ENCODE measurements at places on chromosomes 6 and 20.
A peak's percentile ranks its signal among the peaks of the same experiment; 100 is the strongest.

GRCh38 chr6:75128878-75129570 lies 76.8 kb downstream of the COL12A1 start:
- DNase-seq, result no peak

- DNase-seq, result no peak
Measured at GRCh38 chr6:20644667-20645370, 110.6 kb downstream of the CDKAL1 start.

- no peak for DNase-seq
Measured at GRCh38 chr6:170344631-170345576, 38.3 kb downstream of the FAM120B start.

- DNase-seq, result peak; percentile 12
Measured at GRCh38 chr6:72182337-72183246, 296.2 kb downstream of the RIMS1 start.

GRCh38 chr6:2990932-2991506 lies 8.7 kb upstream of the NQO2 start:
- no peak for DNase-seq

DNA sequence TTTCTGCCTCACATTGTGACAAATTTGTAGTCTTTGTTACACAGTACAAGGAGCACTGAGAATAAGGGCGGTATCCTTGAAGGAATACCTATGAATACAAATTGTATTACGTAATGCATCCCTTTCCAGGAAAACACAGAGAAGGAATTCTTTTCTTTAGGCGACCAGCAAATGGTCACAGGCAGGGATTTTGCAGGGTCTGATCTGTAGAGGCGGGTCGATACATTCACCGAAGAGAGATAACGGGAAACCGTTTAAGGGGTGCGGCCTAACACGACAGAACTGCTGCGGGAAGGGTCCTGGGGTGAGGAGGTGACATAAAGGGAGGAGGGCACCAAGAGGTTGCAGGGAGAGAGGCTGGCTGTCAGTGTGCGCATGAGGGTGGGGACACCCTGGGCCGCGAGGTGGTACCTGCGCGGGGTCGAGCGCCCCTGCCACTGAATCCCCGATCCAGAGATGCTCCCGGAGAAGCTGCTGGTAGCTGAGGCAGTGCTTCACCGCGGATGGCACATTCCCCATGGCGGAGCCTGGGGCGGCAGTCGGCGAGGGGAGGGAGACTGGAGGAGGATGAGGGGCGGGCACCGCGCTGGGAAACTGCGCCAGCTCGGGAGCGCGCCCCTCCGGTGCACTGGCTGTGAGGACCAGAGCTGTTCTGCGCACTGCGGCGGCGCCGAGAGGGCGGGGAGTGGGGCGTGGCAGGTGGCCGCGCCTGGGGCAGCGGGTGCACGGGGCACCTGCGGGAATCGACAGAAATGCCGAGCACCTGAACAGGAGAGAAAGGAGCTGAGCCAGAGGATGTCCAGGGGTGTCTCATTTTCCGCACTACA lies at the start of gene HMGCLL1:
Gene HMGCLL1 (minus strand): TSS at position 656 of the 827 bp plus-strand sequence. CDS start 137 bp downstream, at position 519.
- DNase-seq, result no peak

GRCh38 chr6:35288834-35289233 lies 8.8 kb upstream of the DEF6 start:
- no peak for DNase-seq

GRCh38 chr6:148747471-148748165 lies 788 bp downstream of the UST start:
- DNase-seq, result peak; percentile 53

- DNase-seq, result no peak
Measured at GRCh38 chr6:5172041-5172653, 87.0 kb downstream of the PPP1R3G start.

GRCh38 chr6:150697515-150697914 lies 97.8 kb downstream of the PLEKHG1 start:
- no peak for DNase-seq

- no peak for DNase-seq
Measured at GRCh38 chr6:13406781-13407180, 78.4 kb upstream of the TBC1D7 start.

GRCh38 chr20:14142964-14143627 lies 147.8 kb downstream of the MACROD2 start:
- DNase-seq, result no peak

- no peak for DNase-seq
Measured at GRCh38 chr20:58892932-58893224, 40.4 kb downstream of the GNAS start.

GRCh38 chr6:141229296-141229695 lies 903.4 kb upstream of the GJE1 start:
- no peak for DNase-seq

GRCh38 chr6:56386717-56387116 lies 139.3 kb upstream of the COL21A1 start:
- DNase-seq, result no peak

- no peak for DNase-seq
Measured at GRCh38 chr6:34909320-34909883, 20.3 kb downstream of the ANKS1A start.

- no peak for DNase-seq
Measured at GRCh38 chr20:61835301-61835700, 230.4 kb downstream of the TAF4 start.

DNA sequence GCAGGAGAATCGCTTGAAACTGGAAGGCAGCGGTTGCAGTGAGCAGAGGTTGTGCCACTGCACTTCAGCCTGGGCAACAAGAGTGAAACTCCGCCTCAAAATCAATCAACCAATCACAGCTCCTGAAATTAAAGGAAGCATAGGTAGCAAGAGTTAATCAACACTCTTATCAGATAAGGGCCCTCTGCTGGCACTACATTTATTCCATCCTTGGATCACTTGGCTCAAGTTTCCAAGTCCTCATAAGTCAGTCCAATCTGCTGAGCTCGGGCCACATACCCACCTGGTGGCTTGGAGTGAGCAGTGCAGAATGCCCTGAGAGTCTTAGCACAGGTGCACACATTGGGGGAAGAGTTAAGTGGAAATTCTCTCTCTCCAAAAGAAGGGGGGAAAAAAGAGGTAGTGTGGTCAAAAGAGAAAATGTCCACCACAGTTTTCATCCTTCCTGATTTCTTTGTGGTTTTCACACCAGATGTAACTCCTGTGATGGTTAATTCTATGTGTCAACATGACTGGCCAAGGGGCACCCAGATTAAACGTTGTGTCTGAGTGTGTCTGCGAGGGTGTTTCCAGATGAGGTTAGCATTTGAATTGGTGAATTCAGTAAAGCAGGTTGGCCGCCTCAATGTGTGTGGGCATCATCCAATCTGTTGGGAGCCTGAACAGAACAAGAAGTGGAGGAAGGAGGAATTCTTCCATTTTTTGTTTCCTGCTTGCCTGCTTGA lies 14.2 kb upstream of the FAM8A1 start:
- no peak for DNase-seq

GRCh38 chr20:46398963-46399362 lies 7.5 kb downstream of the ELMO2 start:
- no peak for DNase-seq

DNA sequence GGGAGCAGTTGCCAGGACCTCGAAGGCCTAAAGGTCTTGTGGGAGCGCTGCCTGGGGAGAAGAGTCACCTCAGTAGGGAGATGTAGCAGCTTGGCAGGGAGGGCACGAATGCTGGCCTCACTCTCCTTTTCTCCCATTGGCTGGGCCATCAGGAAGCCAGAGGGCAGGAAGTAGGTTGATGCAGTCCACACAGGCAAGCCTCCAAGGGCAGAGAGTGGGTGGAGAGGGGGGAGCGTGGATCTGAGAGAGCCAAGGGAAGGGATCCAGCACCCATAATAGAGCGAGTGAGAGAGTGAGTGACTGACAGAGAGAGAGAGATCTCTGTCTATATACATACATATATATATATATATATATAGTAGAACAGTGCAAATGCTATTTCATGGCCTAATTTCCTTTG lies 215.3 kb upstream of the LRFN2 start:
- DNase-seq, result no peak

GRCh38 chr6:111207141-111207858 lies 120.0 kb downstream of the SLC16A10 start:
- no peak for DNase-seq

GRCh38 chr6:5464099-5464885 lies 203.0 kb downstream of the FARS2 start:
- DNase-seq, result no peak

DNA sequence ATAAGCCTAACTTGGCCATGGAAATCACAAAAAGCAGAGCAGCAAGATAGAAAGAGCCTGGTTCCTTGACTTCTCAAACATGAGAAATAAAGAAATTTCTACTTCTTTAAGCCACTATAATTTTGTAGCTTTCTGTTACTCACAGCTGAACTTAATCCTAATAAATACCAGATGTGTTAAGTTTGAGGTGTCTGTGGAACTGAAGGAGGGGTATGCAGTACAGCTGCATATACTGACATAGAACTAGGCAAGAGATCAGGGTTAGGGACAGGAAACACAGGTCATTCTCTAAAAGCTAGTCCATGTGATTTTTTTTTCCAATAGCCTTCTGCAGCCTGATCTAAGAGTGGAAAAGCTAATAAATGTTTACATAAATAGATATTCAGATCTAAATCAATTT lies 123.9 kb downstream of the COL12A1 start:
- no peak for DNase-seq

- DNase-seq, result no peak
Measured at GRCh38 chr20:41380551-41381193, 14.1 kb upstream of the EMILIN3 start.

- no peak for DNase-seq
Measured at GRCh38 chr6:17032988-17033634, 68.7 kb upstream of the STMND1 start.

All from hematopoietic multipotent progenitor cell (in vitro differentiated cells).